ENCODE measurements at places on chromosomes 5 and 9. TPM values are rescaled to one million over a fixed set of nuclear protein-coding genes. Genes with fewer than 3 reads are reported as not detected.

Gene TMEM252
- not detected for total RNA-seq

GRCh38 chr9:119827526-119827925 lies 458.3 kb upstream of the BRINP1 start:
- DNase-seq, result no peak

Gene GDA
- 5.0 TPM for total RNA-seq

DNA sequence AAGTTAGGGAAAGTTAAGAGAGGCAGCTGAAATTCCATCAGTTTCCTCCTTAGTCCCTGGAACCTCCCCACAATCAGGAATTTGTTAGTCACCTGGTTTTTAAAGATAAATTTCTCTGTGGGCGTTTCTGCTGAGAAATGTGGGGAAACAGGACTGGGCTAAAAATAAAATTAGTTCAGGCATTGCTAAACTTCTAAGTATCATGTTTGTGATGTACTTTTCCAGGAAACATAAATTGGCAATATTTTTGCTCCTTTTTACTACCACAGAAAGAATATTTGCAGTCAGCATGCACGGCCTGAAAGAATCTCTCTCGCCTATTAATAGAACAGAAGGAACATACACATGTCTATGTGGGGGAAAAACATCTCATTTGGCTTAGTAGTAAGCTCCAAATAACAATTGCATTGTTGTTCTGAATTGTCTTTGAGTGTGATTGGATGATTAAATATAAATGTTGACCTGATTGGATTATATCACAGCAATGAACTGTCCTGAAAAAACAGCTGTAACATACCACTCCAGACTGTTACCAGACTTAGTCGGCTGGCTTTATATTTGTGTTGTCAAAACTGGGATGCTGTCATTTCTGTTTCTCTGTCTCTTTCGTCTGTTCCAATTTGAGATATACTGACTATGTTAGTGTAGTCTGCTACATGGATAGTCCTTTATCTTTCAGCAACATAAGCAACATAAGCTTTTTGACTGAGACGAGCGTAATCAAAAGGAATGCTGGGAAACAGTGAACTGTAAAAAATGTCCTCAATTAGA lies 12.9 kb downstream of the TJP2 start:
- DNase-seq, result no peak

Gene SPINK7
- not detected for total RNA-seq

Gene TTF1
- total RNA-seq, result 8.4 TPM

Gene PCDHGC4
- total RNA-seq, result 0.57 TPM

Gene PDE6A
- total RNA-seq, result 0.33 TPM

Gene TRUB2
- total RNA-seq, result 22.5 TPM

DNA sequence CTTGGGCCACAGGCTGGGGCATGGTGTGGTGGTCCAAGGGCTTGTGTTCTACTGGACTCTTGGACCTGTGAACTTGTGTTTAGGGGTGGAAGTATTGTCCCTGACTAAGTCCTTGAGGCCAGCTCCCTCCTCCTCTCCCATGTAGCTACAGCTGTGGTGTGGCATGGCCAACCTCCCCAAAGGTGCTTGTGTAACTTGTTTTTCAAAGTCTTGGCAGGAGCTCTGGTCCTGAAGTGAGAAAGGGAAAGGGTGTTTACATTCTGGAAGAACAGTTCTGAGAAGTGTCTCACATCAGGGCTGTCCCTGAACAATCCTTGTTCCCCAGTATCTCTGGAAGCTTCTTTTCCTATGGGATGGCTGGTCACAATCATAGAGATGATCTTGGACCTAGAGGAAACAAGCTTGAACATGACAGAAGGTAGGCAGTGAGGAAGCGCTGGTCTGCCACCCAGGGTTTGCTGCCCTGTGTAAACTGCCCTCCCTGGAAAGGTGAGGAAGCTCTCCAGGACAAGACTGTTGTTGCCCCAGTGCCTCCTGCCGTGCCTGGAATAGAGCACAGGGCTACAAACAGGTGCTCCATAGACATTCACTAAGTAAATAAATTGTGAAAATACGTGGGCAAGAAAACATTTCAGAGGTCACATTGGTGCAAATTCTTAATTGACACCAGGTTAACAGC lies 64.6 kb upstream of the KLF9 start:
- DNase-seq, result no peak

DNA sequence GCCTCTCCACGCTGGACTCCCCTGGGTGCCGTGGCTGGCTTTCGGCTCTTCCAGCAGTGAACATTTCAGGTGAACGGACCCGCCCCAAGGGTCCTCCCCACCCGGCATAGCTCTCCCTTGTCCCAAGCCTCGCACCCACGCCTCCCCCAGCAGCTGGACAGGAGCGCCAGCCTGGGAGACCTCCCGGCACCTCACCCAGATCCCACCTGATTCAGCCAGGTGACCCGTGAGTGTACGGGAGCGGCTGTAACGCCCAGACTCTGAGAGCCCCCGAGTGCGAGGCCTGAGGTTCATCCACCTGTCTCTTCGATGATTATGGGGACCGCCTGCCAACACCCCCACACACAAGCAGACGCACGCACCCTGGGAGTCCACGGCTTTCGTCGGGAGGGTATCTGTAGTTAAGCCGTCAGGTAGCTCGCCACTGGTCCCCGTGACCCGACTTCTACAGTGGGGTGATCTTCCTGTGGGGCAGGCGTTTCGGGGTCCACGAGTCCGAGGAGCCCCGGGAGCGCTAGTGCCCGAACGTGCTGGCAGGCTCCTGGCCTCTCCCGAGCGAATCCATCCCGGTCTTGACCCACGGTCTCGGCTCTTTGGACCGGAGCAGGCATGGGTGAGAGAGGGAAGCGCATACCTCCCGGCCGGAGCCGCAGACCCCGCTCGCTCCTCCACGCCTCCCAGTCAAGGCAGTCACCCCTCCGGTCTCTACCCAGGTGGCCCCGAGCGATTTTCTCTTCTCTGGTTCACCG lies 14.9 kb downstream of the TRIM7 start:
- DNase-seq, result no peak

- DNase-seq, result no peak
These were observed 16.1 kb upstream of the ARHGAP26 start for GRCh38 chr5:142754031-142754430.

Gene PJA2
- total RNA-seq, result 33.6 TPM
